KBM-7 (cell line): ENCODE measurements at places on chromosomes 1 and 21.

DNA sequence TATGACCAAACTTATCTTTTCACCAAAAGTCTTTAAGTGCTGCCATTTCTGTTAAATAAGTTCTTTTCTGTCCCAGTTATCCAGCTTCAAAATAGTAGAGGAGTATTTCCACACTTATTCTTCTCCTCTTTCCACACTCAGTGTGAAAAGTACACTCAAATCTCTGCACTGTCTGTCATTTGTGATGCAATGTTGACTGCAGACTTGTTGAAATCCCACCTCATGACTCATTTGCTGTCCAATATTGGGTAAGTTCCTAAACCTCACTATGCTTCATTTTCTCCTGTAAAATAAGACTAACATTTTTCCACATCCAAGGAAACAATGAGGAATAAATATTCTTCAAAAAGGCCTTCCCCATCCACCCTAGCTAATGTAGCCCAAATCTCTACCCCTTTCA, 17.5 kb downstream of the LRRIQ3 start:
- DNase-seq, result no peak

GRCh38 chr1:8461351-8462110, 143.6 kb downstream of the SLC45A1 start:
- DNase-seq, result no peak

DNA sequence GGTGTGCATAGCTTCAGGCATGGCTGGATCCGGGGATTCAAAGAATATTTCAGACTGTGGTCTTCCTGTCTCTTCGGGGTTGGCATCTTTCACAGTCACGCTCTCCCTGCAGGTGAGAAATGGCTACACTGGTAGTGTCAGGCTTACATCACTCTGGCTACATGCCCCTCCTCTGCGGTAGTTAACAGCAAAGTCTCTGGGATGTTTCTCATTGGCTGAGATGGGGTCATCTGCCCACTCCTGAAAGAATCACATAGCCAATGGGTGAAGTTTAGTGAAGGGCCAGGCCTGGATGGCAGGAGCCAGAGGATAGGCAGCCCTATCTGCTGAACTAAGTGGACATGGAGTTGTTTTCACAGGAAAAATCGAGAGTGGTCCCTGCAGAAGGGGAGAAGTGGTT, 356.5 kb downstream of the MATN1 start:
- DNase-seq, result no peak

GRCh38 chr1:100076744-100077143, 56.0 kb downstream of the SASS6 start:
- no peak for DNase-seq

- peak; percentile 71 for DNase-seq
These were observed 71.0 kb downstream of the NFASC start for GRCh38 chr1:204941421-204942338.

- DNase-seq, result no peak
These were observed 42.0 kb upstream of the PALMD start for GRCh38 chr1:99603699-99604560.

- DNase-seq, result no peak
These were observed 6.6 kb downstream of the ZBTB48 start for GRCh38 chr1:6586404-6586816.

DNA sequence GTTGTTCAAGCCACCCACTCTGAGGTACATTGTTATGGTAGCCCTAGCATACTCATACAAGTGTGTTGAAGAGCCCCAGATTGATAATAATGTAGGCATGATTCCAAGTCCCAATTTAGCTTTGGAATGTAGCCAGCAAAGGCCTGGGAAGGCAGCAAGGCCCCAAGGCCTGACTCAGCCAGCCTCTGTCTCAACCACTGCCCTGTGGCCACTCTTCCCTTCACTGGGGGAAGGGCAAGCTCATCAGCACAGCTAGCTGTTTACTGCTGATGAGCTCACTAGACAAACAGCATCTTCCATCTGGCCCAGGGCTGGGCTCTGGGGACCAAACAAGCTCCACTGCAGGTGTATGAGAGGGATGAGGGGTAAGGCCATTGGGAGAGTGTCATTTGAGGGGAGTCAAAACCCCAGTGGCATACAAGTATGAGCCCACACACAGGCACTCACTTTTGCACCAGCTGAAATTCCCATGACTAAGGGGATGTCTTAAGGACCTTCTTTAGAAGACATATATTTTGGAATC, 2.2 kb upstream of the IRF6 start:
- no peak for DNase-seq

DNA sequence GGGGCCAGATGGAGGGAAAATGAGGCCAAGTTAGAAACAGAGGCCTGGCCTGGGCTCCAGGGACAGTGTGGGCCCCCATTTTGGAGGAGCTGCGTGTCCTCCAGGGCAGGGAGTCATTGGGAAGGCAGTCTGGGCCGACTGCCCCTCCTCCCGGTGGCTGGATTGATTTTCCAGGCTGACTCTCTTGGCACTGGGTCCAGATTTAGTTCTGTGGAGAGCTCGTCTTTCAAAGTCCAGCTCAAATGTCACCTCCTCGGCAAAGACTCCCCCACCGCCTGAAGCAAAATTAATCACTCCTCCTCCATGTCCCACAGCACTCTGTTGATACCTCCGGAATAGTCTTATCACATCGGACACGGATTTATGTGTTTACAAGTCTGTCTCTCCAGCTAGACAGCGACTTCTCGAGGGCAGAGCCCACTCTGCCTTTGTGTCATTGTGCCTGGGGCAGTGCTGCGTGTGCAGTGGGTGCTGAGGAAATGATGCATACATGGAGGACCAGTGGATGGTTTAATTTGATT, 175.1 kb downstream of the CAMTA1 start:
- DNase-seq, result no peak

DNA sequence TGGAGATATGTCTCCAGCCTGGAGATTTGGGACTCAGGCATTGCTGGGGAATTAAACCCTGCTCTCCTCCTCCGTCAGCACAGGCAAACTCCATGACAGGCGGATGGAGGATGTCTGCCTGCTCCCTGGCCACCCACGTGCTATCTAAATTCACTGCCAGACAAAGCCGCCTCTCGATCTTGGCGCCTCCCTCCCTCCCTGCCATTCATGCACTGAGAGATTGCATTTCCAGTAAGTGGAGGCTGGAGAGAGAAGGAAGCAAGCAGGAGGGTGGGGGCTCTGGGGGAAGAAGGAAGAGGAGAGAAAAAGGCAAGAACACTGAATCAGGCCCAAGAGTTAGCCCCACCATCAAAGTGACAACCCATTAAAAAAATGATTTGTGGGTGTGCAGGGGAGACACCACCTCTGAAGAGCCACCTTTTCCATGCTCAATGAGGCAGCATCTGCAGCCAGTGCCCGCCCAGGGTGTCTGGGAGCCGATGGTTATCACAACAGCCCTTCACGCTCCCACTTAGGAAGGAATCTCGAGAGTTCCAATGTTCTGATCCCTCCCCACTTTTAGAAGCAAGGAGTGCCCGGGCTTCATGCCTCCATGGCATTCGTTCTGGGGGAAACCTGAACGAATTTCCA, 183.0 kb downstream of the HIVEP3 start:
- DNase-seq, result no peak

- no peak for DNase-seq
These were observed 215.7 kb downstream of the DSCAM start for GRCh38 chr21:40631211-40631610.

DNA sequence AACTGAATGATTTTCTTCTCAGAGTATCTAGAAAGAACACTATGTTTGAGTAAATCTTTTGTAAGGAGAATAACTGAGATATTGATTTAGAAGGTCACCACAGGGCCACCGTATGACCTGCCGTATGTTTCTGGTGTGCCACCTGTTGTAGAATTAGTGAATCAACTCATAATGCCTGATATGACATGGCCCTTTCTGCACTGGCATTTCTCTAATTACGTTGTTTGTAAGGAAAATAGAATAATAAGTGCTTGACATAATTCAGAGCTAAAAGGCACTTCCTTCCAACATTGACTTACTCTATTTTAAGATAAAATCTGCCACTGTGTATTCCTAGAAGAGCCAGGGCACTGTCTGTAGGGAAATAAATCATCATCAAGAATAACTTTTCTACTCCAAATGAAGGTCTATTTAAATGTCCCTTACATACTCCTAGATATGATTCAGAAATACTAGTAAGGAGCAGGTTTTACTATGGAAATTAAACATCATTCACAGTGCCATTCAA, 101.7 kb downstream of the PHTF1 start:
- no peak for DNase-seq

DNA sequence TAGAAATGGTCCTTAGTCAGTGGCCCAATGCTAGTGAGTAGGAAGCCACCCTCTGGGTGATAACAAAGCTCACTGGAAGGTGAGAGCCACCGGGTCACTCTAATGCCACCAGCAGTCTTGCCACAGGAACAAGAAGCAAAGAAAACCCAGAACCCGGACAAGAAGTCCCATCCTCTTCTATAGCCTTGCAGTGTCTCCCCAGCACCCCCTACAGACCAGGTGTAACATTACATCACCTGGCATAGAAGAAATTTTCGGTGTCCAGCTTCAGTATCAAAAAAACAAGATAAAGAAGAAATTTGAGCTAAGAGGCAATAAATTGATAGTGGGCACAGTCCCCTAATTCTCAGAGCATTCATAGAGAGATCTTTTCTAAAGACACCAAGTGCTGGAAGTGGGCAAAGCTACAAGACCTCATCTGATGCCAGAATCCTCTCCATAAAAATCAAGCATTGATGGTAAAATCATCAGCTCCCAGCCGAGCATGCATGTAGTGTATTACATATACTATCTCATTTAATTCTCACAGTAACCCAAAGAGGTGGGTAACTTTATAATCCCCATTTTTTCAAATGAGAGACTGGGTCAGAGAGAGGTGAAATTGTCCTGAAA, 491.0 kb downstream of the MATN1 start:
- peak; percentile 18 for DNase-seq

- DNase-seq, result no peak
These were observed 7.0 kb upstream of the VASH2 start for GRCh38 chr1:212943393-212943710.

DNA sequence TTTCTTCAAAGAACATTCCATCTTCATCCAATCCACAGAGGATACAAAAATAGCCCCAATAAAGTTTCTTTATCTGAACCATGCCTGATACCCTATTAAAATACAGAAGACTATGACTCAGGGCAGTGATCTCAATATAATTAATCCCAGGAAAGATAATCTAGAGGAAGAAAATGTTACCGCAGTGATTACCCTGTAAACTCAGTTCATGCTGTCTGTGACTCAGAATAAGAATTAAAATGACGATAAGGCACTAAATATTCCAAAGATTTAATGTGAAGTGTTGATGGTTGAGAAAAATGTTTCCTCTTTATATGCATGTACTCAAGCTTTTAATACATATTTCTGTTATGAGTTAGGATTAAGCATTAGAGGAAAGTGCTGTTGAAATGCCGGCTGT, 88.6 kb upstream of the LYPLAL1 start:
- no peak for DNase-seq

- DNase-seq, result no peak
These were observed 186.8 kb downstream of the LMX1A start for GRCh38 chr1:165169729-165170128.

DNA sequence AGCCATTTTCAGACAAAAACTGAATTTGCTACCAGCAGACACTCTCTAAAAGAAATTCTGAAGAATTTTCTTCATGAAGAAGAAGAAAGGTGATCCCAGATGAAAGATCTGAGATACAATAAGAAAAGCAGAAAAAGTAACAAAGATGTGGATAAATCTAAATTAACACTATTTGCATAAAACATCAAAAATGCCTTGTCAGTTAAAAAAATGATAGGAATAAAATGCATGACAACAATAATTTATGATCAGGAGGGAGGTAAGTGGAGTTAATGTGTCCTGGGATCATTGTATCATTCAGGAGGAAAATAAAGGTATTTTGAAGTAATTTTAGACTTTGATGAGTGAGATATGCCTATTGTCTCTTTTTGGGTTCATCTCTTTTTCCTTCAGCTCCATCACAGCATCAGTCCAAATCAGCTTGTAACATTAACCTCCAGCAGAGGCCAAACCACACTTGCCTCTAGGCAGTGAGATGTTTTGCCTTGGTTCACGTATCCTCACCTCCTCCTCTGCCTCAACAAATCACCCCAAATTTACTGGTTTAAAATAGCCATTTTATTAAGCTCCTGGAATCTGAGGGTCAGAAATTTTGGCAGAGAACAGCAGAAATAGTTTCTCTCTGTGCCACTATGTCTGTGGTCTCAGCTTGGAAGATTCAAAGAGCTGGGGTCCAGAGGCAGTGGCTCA, 76.9 kb upstream of the HIVEP3 start:
- no peak for DNase-seq

DNA sequence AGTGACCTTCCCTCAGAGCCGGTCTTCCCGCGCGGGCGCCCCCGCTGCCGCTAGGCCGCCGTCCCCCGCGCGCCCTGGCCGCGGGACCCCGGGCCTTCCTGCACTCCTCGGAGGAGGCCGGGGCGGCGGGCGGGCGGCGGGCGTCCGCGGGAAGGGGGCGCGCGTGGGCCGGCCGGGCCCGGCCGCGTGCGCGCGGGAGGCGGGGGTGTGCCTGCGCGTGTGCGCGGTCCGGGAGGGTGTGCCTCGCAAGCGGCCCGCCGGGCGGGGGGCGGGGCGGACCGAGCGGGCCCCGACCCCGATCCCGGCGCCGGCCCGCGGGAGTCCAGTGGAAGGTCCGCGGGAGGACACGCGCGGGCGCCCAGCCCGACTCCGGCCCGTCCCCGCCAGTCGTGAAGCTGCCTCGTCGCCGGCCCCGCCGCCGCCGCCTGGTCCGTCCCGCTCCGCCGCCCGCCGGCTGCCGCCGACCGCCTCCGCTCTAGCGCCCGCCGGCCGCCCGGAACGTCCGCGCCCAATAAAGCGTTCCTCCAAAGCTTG, 438 bp downstream of the MRPS6 start:
- peak; percentile 25 for DNase-seq

- DNase-seq, result no peak
These were observed 31.0 kb upstream of the EFCAB14 start for GRCh38 chr1:46749921-46750404.

- DNase-seq, result no peak
These were observed 72.5 kb downstream of the RPS6KC1 start for GRCh38 chr1:213123536-213123935.

- no peak for DNase-seq
These were observed 50.5 kb upstream of the ERO1B start for GRCh38 chr1:236332092-236332758.

DNA sequence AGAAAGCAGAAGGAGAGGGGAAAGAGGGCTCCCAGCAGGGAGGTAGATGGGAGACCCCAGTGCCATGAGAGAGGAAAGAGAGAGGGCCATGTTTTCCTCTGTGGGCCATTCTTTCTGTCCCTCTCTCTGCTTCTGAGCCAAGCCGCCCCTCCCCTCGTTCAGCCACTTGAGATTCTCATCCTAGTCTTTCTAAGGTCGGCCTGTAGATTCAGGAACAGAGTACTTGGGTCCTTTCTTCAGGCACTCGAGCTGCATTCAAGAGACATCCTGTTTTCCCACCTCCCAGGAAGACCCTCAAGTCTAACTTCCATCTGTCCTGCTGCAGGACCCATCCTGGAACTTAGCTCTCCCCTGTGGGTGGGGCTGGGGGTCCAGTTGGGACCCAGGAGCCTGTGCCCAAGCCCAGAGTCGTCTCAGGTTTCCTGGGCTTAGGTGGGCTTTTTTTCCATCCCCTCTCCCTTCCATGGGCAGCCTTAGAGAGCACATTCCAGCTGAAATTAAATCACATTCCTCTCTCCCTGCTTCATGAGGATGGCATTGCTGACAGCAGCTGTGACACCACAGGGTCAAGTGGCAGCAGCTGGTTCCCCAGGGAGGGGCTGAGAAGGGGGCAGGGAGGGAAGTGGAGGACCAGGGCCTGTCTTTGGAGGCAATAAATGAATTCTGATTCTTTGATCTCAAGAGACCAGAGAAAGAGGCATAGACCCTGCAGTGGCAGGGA, 13.0 kb downstream of the NES start:
- DNase-seq, result no peak

GRCh38 chr1:9859281-9860014, 35.7 kb upstream of the CLSTN1 start:
- DNase-seq, result peak; percentile 31
